ENCODE measurements at places on chromosomes 16 and 17. TPM values are rescaled to one million over a fixed set of nuclear protein-coding genes. Genes with fewer than 3 reads are reported as not detected.

DNA sequence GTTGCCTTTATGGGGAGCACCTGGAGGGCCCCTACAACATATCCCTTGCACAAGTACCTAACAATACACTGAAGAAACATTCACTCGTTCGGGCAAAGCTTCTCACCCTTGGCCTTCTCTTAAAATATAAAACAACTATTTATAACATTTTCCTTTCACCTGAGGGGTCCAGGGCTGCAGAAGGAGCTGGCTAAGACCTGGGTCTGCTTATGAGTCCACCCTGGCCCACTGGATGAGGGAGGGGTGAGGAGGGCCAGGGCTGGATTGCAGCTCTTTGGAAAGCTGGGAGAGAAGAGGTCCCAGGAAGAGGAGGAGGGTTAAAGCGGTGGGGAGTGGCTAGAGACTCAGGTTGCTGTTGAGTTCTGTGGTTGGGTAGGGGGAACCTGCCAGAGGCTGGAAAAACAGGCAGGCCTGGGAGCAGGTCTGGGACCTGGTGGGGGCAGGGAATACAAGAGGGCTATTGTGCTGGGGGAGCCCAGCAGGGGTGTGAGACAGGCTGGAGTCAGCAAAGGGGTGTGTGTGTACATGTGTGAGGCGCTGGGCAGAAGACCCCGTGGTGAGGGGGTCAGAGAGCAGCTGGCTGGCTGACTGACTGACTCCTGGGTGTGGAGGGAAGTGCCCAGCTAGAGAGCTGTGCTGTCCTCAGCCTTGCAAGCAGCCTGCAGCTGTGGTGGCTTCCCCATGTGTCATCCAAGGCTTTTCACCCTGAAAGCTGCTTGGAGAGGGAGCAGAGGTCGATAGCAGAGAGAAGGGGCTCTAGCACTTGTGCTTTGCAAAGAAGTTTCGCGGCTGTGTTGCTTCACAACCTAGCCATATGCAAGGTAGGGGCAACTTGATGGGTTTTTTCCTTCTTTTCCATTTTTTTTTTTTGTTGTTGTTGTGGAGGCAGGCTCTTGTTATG lies 10.2 kb upstream of the MRC2 start:
- H3K36me3 ChIP-seq, result peaks cover 13% of the 10 kb centered on the region
- H3K4me1 ChIP-seq, result no peaks in the 10 kb centered on the region
- no peak overlapping the region for H3K4me3 ChIP-seq
- DNase-seq, result no peak
- no peaks in the 10 kb centered on the region for H3K27me3 ChIP-seq
- peak overlapping the region; percentile 66 for H3K27ac ChIP-seq

The SMIM5 gene
- total RNA-seq, result 0.10 TPM

The KCNJ18 gene
- not detected for total RNA-seq

The MT2A gene
- 146 TPM for total RNA-seq

- H3K4me3 ChIP-seq, result no peak overlapping the region
- no peak overlapping the region for H3K27ac ChIP-seq
- DNase-seq, result no peak
- peaks cover 22% of the 10 kb centered on the region for H3K27me3 ChIP-seq
- H3K36me3 ChIP-seq, result no peaks in the 10 kb centered on the region
These were observed 75.7 kb downstream of the NXN start for GRCh38 chr17:903691-904481.

GRCh38 chr16:28572696-28573510 lies 19.2 kb downstream of the SGF29 start:
- no peak overlapping the region for H3K4me3 ChIP-seq
- H3K27me3 ChIP-seq, result no peaks in the 10 kb centered on the region
- H3K4me1 ChIP-seq, result peaks cover 5% of the 10 kb centered on the region
- H3K36me3 ChIP-seq, result peaks cover 2% of the 10 kb centered on the region
- no peak for DNase-seq
- H3K27ac ChIP-seq, result no peak overlapping the region

The KRT28 gene
- total RNA-seq, result not detected

The NPW gene
- 0.69 TPM for total RNA-seq

- peaks cover 37% of the 10 kb centered on the region for H3K4me1 ChIP-seq
- peaks cover 14% of the 10 kb centered on the region for H3K36me3 ChIP-seq
- no peak overlapping the region for H3K4me3 ChIP-seq
- peak; percentile 46 for DNase-seq
- peak overlapping the region; percentile 88 for H3K27ac ChIP-seq
These were observed 60.8 kb upstream of the MED9 start for GRCh38 chr17:17416007-17416399.

DNA sequence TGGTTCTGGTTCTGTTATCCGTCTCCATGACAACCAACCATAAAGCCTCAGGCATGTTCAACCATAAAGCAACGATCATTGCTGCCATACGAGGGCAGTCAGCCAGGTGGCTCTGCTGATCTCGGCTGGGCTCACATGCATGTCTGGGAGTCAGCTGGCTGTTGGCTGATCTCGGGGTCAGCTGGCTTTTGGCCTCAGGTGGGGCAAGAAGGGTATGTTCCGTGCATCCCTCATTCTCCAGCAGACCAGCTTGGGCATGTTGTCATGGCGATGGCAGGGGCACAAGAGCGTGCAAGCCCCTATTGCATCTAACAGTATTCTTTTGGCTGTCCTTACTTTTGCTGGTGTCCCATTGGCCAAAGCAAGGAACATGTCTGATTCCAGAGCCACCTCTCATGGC lies 86.2 kb downstream of the ABCC6 start:
- peaks cover 50% of the 10 kb centered on the region for H3K36me3 ChIP-seq
- no peak overlapping the region for H3K27ac ChIP-seq
- no peaks in the 10 kb centered on the region for H3K27me3 ChIP-seq
- no peak overlapping the region for H3K4me3 ChIP-seq
- DNase-seq, result no peak

The CCL14 gene
- not detected for total RNA-seq

The KRT33A gene
- total RNA-seq, result not detected

- peak; percentile 69 for DNase-seq
- peak overlapping the region; percentile 80 for H3K27ac ChIP-seq
- peaks cover 2% of the 10 kb centered on the region for H3K36me3 ChIP-seq
- peaks cover 6% of the 10 kb centered on the region for H3K27me3 ChIP-seq
- peak overlapping the region; percentile 84 for H3K4me3 ChIP-seq
- H3K4me1 ChIP-seq, result peaks cover 6% of the 10 kb centered on the region
These were observed 5.0 kb downstream of the SLC5A2 start for GRCh38 chr16:31487720-31488467.

- peaks cover 37% of the 10 kb centered on the region for H3K27me3 ChIP-seq
- no peak overlapping the region for H3K27ac ChIP-seq
- H3K36me3 ChIP-seq, result no peaks in the 10 kb centered on the region
- H3K4me3 ChIP-seq, result peak overlapping the region; percentile 17
- peak; percentile 79 for DNase-seq
- peaks cover 6% of the 10 kb centered on the region for H3K4me1 ChIP-seq
These were observed 8.5 kb downstream of the ALOXE3 start for GRCh38 chr17:8109661-8110455.

Data from activated CD4-positive, alpha-beta T cell treated with anti-CD3 and anti-CD28 coated beads, Interleukin-2, amount 10 ng/mL, durations not matched to agents 7 days and 5 days (primary cell).